Left lung (tissue), 14 donors: ENCODE measurements at places on chromosomes 1 and 21. TPM values are rescaled to one million over a fixed set of nuclear protein-coding genes. Genes with fewer than 3 reads are reported as not detected.

The SPRR2G gene
- not detected for polyA plus RNA-seq

- no peak for DNase-seq
These were observed 2.6 kb upstream of the DDR2 start for GRCh38 chr1:162629651-162630050.

DNA sequence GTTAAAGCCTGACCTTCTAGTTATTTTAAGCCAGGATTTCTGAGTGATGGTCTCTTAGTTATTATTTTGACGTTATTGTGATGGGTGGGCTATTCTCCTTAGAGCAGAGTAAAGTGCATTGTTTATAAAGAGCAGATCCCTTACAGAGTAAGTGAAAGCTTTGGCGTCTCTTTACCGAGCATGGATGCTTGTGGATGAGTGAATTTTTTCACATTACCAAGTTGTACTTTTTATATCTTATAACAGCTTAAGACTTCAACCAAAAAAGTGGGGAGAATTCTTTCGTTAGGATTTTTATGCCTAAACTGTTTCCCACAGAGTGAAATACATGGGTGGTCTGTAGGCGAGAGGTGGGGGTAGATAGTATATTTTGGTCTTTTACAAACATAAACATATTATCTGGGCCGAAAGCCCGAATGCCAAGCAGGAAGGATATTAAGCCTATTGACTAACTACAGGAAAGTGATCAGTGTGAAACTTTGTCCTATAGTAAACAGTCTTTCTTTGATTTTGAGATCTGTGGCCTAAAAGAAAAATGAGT is 279.1 kb upstream of the C1orf105 start:
- no peak for DNase-seq

GRCh38 chr1:55067914-55068313 is 28.6 kb downstream of the PCSK9 start:
- no peak for DNase-seq

DNA sequence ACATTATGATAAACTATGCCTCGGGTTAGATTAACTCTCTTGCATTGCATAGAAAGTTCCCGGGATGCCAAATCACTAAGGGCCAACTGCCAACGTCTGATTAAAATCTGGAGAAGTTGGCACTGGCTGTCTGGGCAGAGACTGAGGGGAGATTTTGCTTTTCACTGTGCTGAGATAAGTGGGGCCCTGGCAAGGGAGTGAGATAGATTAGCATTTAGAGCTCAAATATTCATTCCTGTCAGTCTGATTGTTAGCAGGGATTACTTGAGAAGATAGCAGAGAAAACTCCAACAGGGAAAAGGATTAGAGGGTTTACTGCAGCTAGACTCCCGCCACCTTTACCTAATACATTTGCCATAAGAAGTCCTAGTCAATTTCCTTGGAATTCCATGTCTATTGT is 714.1 kb upstream of the CHRM3 start:
- no peak for DNase-seq

DNA sequence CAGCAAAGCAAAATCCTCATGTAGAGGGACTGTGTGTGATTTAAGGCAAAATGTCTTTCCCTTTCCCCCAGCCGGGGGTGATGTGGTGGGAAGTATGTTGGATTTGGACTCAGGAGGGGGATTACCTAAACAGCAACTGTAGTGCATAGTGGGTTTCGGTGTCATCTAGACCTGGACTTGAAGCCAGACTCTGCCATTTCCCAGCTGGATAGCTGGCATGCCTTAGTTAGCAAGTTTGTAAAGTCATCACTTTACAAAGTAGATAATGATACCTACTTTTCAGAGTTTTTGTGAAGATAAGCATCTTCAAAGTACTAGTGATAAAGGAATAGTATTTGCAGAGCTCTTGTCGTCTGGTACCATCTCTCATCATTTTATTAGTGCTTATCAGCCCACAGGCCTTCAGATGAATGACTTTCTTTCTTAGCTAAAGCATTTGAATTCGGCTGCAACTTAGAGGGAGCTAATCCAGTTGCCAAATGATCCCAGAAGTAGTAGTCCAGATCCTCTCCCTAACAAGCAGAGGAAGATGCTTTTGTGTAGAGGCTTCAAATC is 56.2 kb upstream of the ROR1 start:
- DNase-seq: no peak

GRCh38 chr1:169563019-169563615 is 23.2 kb downstream of the F5 start:
- DNase-seq: no peak

The HSD3B1 gene
- polyA plus RNA-seq: 0.72 TPM

GRCh38 chr21:37647781-37648180 is 268.5 kb downstream of the KCNJ6 start:
- no peak for DNase-seq

GRCh38 chr1:35506960-35507912 is 50.0 kb downstream of the KIAA0319L start:
- no peak for DNase-seq

The SLC45A3 gene
- polyA plus RNA-seq: 7.9 TPM

The SPATA17 gene
- 7.7 TPM for polyA plus RNA-seq

DNA sequence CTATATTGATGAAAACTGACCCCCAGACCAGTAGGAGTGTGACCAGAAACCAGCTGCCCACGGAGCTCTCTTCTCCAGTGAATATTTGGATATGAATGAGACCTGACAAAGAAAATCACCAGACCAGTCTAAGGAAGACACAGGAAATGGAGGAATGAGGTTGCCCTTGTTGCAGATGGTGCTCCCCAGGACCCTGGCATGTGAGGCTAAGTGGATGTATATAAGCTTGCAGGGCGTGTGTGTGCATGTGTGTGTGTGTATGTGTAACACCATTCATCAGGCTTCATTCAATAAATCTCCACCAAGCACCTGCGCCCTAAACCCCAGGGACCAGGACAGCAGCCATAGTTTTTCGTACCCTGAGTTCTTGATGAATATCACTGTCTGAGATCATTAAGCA is 14.4 kb downstream of the PHLDA3 start:
- DNase-seq: no peak

DNA sequence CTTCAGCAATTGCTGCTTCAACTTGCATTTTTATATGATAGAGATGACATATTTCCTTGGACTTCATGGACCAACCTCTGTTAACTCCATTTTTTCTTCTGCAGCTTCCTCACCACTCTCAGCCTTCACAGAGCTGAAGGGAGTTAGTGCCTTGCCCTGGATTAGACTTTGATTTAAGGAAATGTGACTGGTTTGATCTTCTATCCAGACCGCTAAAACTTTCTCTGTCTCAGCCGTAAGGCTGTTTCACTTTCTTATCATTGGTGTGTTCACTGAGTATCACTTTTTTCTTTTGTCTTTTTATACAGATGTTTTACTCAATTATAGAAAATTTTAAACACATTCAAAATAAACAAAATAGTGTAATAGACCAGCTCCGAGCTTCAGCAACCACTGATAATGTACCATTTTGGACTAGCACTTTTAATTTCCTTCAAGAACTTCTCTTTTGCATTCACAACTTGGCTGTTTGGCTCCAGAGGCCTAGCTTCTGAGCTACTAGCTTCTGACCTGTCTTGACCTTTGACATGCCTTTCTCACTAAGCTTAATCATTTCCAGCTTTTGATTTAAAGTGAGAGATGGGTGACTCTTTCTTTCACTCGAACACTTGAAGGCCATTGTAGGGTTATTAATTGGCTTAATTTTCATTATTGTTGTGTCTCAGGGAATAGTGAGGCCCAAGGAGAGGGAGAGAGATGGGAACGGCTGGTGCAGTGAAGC is 9.3 kb downstream of the NEK7 start:
- no peak for DNase-seq

DNA sequence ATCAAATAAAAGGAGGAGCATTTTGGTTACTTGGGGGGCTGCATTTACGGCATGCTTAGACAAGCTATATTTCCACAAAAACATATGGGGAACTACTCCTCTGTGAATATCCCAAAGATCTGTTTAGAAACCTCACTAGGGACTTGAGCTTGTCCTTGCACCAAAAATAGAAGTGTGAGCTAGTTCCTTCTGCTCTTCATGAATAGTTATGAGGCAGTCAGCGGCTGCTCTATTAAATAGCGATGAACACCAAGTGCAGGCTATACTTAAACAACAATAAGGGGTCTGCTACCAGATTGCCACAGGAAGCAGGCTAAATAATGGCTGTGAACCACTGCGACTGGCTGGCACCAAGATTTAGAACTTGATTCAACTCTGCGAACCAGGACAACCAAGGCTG is 190.1 kb downstream of the PCP4 start:
- no peak for DNase-seq

The TMEM69 gene
- polyA plus RNA-seq: 40.5 TPM

The LYST gene
- 10.3 TPM for polyA plus RNA-seq

- DNase-seq: no peak
These were observed 55.8 kb downstream of the RNF187 start for GRCh38 chr1:228542981-228543380.

GRCh38 chr1:24258735-24259424 is 60.3 kb upstream of the GRHL3 start:
- DNase-seq: no peak

- no peak for DNase-seq
These were observed 44.8 kb upstream of the KCNQ4 start for GRCh38 chr1:40738831-40739230.

DNA sequence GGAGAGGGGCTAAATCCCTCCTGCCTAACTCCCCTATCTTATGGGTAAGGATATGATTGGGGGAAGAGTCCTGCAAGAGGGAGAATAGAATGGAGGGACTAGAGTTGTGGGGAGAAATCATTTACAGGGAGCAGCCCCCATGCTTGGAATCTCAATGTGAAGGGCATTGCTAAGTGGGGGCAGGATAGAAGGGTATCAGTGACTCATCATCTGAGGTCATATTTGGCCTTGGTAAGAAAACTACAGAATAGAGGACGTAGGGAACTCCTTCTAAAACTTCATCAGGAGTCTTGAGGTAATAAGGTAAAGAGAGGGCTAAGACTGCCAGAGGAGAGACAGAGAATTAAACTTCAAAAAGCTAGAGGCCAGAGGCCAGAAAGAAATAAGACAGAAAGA is 487 bp downstream of the HJV start:
- no peak for DNase-seq

The MASP2 gene
- 8.9 TPM for polyA plus RNA-seq

- DNase-seq: no peak
These were observed 31.7 kb downstream of the CHML start for GRCh38 chr1:241608379-241609033.

DNA sequence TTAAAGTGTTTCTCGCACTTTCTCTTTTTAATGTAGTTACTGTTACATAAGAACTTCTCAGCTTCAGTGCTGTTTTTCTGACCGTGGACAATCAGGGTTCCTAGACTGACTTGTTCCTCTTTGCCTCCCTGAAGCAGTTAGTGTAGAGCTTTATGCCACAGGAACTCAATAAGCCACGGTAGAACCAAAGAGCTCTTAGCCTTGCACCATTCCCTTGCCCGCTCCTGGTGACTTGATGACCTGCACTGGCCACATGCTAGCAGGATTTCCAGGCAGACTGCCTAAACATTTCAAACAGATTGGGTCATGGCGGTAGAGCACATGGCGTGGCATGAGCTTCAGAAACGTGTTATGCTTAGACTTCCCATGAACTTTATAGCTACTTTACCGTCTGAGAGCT is 18.8 kb upstream of the FASLG start:
- DNase-seq: no peak

GRCh38 chr1:47257224-47257623 is 25.2 kb upstream of the TAL1 start:
- DNase-seq: no peak

GRCh38 chr1:162151900-162152829 is 82.7 kb downstream of the NOS1AP start:
- no peak for DNase-seq

- DNase-seq: no peak
These were observed 349.6 kb downstream of the DISC1 start for GRCh38 chr1:231976231-231976630.

The MPZ gene
- 5.5 TPM for polyA plus RNA-seq

The CORT gene
- 1.5 TPM for polyA plus RNA-seq

DNA sequence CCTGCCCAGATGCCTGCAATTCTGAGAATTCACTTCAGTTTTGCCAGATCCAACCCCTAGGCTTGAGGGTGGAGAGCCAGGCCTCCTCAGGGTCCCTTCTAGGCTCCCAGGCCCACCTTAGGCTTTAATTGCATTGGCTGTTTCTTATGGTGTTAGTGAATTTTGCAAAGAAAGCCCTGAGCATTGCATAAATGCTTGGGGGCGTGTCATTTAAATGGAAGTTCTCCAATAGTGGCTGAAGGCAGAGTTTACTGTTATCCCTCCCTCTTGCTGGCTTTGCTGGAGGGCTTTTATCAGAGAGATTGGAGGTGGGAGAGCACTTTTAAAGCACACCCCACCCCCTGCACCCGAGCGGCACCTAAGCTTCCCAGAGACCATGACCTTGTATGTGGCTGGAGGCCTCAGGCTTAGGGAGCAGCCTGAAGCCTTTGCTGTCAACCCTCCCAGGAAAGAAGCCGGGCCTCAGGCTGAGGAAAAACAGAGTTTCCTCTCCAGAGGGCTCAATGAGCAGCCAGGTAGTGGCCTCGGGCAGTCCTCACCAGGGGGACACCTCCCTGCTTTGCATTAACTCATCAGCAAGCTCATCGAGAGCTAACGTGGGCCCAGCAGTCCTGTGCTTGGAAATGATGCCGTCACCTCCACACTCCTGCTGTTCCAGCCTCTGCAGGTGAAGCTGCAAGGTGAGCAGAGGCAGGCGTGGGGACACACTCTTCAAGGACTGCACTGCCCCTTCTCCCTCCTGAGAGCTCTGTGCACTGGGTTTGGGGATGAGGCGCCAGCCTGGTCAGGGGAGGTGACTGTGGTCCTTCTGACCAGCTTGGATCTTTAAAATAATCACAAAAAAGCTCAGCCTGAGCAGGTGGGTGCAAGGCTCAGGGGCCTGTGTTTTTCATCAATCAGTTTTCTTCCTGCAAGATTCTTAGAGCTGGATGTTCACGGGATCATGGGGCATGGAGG is 58.0 kb downstream of the STUM start:
- DNase-seq: peak; percentile 37

DNA sequence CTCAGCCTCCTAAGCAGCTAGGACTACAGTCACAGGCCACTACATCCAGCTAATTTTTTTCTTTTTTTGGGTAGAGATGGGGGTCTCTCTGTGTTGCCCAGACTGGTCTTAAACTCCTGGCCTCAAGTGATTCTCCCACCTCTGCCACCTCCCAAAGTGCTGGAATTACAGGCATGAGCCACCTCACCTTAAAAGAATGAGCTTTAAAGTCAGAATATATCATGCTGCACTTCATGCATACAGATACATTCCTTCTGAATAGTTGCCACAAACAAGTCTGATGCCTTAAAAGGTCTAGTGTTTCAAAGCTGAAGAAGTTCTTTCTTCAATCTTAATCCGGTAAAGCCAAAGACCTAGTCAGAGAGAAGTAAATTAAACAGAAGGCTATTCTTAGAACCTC is 23.8 kb upstream of the CPLANE2 start:
- no peak for DNase-seq
